Dermis microvascular lymphatic vessel endothelial cell (primary cell): ENCODE measurements at places on chromosomes 16 and 17. TPM values are rescaled to one million over a fixed set of nuclear protein-coding genes. Genes with fewer than 3 reads are reported as not detected.

- no peak for DNase-seq
These were observed 11.7 kb downstream of the TRAF4 start for GRCh38 chr17:28755486-28755885.

DNA sequence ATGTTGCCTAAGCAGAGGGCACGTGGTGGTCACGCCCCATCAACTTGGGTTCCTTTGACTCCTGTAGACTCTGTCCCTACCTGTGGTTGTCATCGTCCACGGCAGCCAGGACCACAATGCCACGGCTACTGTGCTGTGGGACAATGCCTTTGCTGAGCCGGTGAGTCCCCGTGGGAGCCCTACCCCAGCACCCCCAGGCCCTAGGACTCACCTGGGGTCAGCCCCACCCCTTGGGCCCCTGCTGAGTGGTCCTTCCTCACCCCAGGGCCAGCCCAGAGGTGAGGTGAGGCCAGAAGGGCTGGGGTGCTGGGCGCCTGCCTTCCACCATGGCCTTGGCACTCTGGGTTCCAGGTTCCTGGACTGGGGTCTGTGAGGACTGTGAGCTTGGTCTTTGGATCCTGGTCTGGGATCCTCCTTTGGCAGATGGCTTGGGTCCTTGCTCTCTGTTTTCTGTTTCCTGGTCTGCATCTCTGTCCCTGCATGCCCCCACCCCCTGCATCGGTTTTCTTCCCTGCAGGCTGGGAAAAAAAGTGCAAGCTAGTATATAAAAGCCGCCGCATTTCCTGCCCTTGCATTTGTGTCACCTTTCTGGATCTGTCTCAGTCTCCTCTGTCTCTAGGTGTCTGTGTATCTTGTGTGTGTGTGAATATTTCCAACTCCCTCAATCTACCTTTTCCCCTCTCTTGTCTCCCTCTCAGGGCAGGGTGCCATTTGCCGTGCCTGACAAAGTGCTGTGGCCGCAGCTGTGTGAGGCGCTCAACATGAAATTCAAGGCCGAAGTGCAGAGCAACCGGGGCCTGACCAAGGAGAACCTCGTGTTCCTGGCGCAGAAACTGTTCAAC lies 17.5 kb downstream of the STAT5A start:
- DNase-seq, result no peak

DNA sequence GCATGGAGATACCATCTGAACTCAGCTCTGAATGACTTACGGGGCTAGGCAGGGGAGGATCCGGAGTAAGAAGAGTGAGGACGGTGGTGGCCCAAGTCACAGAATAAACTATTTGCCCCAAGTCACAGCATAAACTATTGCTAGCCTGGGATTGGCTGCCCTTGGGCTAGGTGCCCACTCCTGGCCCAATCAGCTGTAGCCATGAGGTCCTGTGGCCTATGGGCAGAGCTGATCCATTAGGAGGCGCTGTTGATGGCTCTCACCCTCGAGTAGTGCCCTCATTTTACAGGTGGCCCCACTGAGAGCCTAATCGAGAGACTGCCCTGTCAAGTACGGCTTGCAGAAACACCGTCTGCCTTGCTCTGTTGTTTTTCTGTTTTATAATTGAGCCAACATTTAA lies 62.3 kb upstream of the ZNF423 start:
- no peak for DNase-seq

GRCh38 chr17:26963163-26963503 lies 330.8 kb upstream of the WSB1 start:
- no peak for DNase-seq

GRCh38 chr17:47776330-47777197 lies 43.5 kb downstream of the TBX21 start:
- peak; percentile 20 for DNase-seq

DNA sequence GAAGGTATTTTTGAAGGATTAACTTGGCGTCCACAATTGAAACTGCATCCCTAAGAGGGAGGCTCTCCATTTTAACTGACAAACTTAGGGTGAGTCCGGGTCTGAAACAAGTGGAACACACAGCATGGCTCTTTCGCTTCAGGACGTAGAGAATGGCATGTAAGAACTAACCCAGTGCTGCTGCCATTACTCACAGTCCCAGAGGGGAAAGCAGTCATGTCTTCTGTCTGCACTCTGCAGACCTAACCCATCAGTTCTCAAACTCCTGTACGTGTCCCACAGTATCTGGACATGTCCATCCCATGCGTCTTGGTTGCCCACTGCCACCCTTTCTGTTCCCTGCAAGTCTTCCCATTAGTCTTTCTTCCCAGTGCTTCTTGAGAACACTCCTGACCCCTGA lies 563 bp downstream of the ST6GALNAC1 start:
- no peak for DNase-seq

DNA sequence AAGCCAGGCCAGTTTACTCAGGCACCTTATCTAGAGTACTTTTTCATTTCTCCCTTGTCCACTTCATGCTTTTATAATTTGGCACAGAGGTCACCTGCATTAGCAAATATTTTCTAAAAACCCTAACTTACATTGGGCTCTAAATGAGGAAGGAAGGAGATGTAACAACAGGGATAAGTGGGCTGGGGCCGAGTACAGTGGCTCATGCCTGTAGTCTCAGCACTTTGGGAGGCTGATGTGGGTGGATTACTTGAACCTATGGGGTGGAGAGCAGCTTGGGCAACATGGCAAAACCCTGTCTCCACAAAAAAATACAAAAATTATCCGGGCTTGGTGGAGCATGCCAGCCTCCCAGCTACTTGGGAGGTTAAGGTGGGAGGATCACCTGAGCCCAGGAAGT lies 55.9 kb downstream of the TMEM100 start:
- no peak for DNase-seq

DNA sequence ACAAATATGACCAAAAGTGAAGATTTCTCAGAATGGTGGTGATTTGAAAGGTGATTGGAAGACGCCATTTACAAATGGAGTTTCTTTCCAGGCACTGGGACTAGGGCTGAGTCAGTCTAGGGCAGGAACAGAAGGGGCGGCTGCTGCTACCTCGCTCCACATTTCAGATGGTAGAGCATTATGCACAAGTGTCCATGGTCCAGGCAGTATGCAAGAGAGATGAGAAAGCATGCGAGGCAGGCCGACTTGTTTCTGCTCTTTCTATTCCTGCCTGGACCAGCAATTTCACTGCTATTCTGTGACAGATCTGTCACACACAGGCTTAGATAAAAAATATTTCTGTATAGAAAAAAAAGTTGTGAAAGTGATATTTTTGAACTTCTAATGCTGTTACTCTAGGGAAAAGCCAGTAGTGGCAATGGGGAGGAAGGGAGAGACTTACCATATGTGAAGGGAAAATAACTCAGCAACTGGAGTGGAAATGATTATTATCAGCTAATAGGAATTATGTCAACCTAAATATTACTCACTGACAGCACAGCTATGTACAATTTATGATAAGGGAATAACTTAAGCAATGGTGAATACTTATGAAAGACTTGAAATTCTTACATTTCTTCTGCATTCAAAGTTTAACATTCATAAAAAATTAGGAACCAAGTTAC lies 134.7 kb upstream of the NETO2 start:
- DNase-seq, result no peak

GRCh38 chr16:11200592-11200991 lies 55.4 kb downstream of the SOCS1 start:
- no peak for DNase-seq

DNA sequence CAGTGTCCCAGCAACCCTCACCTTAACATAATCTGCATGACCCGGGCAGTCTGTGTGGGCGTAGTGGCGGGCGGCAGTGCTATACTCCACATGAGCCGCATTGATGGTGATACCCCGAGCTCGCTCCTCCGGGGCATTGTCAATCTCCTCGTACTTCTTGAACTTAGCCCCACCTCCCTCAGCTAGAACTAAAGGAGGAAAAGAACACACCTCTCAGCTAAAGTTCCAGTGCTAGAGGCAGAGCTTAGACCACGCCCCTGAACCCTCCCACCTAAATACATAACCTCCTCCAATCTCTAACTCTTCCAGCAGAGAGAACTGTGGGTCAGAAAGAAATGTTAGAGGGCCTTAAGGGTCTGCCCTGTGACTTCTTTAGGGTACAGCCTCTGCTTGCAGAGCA lies 855 bp downstream of the TUFM start:
- DNase-seq, result peak; percentile 41

GRCh38 chr17:63382136-63382535 lies 64.0 kb downstream of the CYB561 start:
- DNase-seq, result no peak

DNA sequence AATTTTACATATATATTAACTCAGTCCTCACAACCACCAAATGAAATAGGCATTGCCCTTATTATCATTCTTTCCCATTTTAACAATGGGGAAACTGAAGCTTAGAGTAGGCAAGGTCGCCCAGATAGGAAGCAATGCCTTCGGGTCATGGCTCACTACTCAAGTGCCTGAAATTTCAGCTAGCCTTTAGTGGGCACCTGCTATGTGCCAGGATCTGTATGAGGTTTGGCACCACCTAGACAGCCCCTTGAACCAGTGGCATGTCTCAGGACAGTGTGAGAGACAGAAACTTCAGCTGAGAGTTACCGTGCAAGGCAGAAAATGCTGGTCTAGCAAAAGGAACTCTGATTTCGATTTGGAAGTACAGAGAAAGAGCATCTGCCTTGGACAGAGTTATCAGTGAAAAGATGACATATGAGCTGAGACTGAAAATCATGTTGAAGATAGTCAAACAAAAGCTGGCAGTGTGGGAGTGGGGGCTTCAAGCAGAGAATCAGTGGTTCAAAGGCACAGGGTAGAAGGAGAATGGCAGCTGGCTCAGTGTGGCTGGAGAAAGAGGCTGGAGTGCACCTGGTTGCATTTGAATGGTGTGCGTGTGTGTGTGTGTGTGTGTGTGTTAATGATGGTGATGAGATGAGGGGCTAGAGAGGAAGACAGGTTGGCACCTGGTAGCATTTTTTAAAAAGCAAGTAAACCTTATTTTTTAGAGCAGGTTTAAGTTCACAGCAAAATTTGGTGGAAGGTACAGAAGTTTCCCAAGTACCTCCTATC lies 29.1 kb downstream of the CDH13 start:
- no peak for DNase-seq

DNA sequence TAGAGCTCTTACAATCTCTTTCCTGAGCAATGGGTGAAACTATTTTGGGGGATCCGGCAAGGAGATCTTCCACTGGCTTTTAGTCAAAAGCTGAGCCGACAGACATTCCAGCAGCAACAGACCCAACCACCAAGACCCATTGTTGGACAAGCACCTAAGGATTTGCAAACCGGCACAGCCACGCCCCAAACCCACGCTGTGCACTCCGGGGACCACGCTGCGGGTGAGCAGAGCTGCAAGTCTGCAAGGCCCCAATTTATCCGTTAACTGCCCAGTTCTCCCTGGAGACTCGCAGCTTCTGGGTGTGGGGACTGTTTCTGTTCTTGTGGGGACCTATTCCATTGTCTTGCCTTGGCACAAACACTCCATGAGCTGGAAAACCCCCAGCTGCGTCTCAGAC lies 45.9 kb downstream of the C16orf95 start:
- no peak for DNase-seq

Gene TCAP
- total RNA-seq, result 0.26 and 0.51 TPM in 2 replicates

Gene ASPA
- 0.13 TPM in 1 of 2 replicates, not detected in the other for total RNA-seq

Gene ESRP2
- 0.77 and 2.1 TPM in 2 replicates for total RNA-seq
